Omental fat pad (tissue), 4 donors: ENCODE measurements at places on chromosomes 5 and 9.

DNA sequence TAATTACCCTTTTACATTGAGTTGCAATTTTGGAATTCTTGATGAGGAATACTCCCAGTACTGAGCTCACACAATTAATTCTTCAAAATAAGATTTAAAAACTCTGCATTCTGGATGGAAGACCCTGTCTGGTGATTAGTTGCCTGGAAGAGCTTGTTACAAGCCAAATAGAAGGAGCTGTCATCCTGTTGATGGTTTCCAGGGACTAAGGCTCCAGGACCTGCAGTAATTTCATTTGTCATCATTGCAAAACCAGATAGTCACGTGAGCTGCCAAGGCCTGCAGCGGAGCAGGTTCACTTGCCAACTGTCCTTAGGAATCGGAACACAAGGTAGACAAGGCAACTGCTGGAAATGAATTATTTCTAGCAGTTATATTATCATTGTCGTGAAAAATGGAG, 597.7 kb downstream of the CCDC171 start:
- DNase-seq: no peak

- DNase-seq: no peak
These were observed 25.7 kb upstream of the FAM81B start for GRCh38 chr5:95365302-95366095.

DNA sequence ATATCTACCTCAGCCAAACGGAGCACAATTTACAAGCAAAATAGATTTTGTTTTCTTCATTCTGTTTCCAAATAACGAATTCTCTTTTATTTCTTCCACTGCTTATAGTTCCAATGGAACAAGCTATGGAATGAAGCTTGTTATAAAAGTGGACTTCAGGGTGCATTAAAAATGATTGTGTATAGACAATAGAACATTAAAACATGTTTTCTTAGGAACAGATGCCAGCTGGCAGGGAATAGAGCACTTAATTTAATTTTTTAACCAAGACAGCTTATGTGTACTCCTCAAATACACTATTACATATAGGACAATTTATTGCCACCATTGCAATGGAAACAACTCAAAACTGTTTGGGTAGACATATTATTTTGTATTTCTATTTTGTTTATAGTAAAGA, 860.1 kb upstream of the TYRP1 start:
- no peak for DNase-seq

GRCh38 chr9:82991671-82992070, 71.3 kb downstream of the RASEF start:
- DNase-seq: no peak
